ENCODE measurements at places on chromosomes 5 and 9.
A peak's percentile ranks its signal among the peaks of the same experiment; 100 is the strongest.

- no peak for DNase-seq
These were observed 267.7 kb downstream of the DENND1A start for GRCh38 chr9:123662057-123662776.

- DNase-seq = peak; percentile 90
These were observed 580.8 kb downstream of the CCDC171 start for GRCh38 chr9:16133556-16134227.

DNA sequence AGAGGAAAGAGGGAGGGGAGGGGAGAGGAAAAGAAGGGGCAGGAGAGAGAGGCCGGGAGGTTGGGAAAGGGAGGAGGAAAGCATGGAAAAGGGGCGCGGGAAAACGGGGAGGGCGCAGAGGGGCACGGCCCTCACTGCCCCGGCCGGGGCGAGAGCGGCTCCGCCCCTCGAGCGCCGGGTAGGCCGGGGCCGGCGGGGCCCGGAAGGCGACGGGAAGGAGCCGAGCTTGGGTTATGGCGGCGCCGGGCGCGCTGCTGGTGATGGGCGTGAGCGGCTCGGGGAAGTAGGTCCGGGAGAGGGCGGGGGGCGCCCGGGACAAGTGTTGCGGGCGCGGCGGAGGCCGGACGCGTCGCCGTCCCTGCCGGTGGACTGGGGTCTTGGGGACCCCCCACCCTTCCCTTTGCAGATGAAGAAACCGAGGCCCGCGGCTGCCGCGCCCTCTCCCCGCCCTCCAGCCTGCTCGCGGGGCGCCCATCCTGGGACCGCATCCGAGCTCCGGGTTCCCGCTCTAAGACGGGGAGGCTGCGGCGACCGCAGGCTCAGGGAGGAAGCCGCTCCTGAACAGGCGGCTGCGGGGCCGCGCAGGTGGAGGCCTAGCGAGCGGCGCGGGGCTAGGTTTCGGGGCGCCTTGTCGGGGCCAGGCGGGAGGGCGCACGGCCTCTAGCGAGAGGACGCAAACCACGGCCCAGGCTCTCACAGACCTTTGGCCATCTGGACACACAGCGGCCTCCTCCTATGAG lies at the start of gene IDNK:
Gene IDNK, plus strand, starts transcription at position 205 of the 740 bp plus-strand sequence. Its CDS starts 29 bp downstream, at position 234.
- DNase-seq = peak; percentile 85

GRCh38 chr9:27212191-27212590 lies 84.8 kb downstream of the EQTN start:
- DNase-seq = no peak
